Spleen (tissue), 13 donors: ENCODE measurements at places on chromosomes 16 and 17.

GRCh38 chr16:3152027-3152276 lies 17.1 kb downstream of the ZNF213 start:
- no peak for DNase-seq

DNA sequence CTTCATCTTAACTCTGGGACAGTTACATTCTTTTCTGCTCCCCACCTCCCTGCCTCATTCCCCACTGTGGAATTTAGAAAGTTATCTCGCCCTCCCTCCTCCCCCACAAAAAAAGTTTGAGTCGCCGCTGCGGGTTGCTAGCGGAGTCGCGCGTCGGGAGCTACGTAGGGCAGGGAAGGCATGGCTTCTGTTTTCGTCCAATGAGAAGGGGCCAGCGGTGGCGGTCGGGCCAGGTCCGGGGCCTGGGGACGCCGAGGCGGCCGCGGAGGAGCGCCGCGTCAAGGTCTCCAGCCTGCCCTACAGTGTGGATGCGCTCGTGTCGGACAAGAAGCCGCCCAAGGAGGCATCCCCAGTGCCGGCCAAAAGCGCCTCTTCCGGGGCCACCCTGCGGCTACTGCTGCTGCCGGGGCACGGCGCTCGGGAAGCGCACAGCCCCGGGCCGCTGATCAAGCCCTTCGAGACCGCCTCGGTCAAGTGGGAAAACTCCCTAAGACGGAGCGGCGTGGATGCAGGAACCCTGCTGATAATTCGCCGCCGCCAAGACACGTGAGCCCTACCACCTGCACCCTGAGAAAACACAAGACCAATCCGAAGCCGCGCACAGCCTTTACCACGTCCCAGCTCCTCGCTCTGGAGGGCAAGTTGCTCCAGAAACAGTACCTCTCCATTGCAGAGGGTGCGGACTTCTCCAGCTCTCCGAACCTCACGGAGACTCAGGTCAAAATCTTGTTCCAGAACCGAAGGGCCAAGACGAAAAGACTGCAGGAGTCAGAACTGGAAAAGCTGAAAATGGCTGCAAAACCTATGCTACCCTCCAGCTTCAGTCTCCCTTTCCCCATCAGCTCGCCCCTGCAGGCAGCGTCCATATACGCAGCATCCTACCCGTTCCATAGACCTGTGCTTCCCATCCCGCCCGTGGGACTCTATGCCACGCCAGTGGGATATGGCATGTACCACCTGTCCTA lies 8.9 kb downstream of the OR4D1 start:
- DNase-seq, result peak; percentile 80

DNA sequence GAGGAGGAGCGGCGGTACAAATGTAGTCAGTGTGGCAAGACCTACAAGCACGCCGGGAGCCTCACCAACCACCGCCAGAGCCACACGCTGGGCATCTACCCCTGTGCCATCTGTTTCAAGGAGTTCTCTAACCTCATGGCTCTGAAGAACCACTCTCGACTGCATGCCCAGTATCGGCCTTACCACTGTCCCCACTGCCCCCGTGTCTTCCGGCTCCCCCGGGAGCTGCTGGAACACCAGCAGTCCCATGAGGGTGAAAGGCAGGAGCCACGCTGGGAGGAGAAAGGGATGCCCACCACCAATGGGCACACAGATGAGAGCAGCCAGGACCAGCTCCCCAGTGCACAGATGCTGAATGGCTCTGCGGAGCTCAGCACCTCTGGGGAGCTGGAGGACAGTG lies 2.8 kb downstream of the ZNF646 start:
- no peak for DNase-seq

DNA sequence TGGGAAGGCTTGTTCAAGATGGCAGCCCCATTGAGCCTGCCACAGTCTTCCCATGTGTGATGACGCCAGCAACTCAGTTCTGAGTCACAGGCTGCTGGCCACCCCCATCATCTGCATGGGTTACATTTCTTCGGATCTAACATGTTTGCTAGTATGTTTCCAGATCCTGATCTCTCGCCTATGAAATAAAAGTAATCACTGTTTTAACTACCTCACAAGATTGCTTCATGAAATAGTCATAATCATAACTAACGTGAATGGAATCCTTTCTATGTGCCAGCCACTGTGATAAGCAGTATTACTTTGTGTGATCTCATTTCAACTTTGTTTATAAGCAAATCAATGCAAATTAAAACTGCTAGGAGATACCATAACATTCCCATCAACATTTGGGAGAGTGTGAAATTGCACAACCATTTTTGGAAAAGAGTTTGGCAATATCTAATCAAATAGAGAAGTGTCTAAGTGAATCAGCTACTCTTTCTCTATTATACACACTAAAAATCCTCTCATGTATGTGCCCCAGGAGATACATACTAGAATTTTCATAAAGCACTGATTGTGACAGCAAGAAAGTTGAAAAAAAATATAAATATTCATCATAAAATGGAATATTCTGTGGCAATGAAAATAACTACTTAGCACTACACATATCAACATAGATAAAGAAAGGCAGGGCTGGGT lies 300.2 kb upstream of the IRX5 start:
- no peak for DNase-seq

- no peak for DNase-seq
These were observed 93.0 kb downstream of the SHISA9 start for GRCh38 chr16:12994402-12994801.

GRCh38 chr17:80793421-80793820 lies 198.2 kb upstream of the CHMP6 start:
- peak; percentile 57 for DNase-seq

DNA sequence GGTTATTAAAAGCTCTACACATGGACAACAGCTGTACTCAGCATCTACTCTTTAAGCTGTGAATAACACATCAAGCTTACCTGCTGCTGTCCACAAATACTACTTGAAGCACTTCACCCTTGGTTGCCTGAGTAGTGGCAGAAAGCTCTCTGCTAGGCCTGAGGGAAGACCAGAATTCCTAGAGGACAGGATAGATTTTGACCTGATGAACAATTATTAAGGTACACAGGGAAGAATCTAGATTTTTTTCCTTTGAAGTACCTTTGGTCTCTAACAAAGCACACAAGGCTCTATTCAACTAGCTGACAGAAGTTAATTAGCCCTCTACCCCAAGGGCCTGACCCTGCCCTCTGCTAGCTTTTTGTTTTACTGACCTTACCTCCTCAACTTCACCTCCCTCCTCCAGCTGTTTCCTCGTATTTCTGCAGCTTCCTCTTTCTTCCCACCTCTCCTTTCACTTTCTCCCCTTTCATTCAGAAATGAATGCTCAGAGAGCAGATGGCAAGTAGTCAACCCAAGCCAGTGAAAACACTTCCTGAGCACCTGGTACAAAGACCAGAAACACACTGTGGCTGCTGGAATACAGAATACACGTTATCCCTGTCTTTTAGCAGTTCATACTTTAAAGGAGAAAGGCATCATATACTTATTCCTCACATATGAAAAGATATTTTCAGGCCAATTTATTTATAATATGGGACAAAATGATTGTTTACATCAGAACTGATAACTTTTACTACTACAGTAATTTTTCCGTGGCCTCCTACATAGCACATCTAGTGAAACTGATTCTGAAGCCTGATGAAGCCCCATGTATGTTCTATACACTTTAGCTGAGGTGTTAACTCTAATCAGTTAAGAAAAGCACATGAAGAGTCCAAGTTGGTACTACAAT lies 5.7 kb upstream of the VEZF1 start:
- no peak for DNase-seq

DNA sequence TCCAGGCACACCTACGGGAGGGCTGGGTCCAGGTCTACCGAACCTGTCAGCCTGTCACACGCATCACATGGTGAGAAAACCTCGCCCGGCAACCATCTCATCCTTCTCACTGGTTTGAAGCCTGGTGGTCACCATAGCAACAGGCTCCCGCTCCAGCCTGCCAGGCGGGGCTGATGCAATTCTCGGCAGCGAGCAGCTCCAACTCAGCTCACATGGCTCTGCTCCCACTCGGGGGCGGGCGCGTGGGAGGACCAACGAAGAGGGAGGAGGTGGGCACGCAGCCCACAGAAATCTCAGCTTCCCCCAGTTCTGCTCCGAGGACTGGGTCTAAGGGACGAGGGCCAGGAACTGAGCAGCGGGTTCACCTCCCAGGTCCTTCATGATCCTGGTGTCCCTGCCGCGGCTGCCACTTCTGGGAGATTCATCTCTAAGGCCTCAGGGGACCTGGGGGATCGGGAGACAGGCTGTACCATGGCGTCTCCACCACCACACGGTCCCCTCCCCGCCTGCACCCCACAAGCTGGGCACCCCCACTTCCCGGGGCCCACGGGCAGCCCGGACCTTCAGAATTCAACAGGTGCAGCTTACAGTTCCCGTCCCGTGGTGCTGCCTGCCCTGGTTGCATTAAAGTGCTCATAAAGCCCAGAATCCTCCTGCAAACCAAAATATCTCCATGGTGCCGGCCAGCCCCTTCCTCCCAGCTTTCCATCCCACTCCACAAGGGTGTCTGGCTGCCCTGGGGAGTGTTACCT lies 25.8 kb downstream of the ABR start:
- no peak for DNase-seq

DNA sequence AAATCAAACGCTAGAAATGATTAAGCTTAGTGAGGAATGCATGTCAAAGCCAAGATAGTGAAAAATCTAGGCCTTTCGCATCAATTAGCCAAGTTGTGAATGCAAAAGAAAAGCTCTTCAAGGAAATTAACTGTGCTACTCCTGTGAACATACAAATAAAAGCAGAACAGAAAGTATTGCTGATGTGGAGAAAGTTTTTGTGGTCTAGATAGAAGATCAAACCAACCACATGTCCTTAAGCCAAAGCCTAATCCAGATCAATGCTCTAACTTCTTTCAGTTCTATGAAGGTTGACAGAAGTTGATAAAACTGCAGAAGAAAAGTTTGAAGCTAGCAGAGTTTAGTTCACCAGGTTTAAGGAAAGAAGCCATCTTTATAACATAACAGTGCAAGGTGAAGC lies 1044.6 kb downstream of the CDH11 start:
- no peak for DNase-seq

GRCh38 chr16:20838240-20838639 lies 31.9 kb downstream of the REXO5 start:
- no peak for DNase-seq

DNA sequence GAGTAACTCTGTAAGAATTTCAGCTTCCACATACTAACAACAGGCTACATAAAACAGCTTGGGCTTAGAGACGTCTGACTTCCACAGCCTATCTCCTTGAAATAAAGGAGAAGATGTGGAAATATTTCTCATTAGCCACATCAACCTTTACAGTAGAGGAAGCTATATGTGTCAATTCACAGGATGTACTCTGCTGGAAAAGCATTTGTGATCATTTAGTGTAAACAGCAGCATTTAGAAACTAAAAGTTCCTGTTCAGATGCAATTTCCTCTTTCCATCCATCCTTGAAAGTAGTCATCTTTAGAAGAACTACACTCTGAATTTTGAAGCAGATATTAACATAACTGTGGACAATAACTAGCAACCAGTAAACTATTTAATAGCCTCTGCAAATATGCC lies 46.2 kb downstream of the XPO6 start:
- no peak for DNase-seq
